ENCODE measurements at places on chromosomes 13 and 19.

GRCh38 chr13:47081246-47081645 is 184.4 kb upstream of the HTR2A start:
- no peak for DNase-seq

- DNase-seq, result no peak
These were observed 8.9 kb downstream of the TEKTIP1 start for GRCh38 chr19:3547767-3548282.

DNA sequence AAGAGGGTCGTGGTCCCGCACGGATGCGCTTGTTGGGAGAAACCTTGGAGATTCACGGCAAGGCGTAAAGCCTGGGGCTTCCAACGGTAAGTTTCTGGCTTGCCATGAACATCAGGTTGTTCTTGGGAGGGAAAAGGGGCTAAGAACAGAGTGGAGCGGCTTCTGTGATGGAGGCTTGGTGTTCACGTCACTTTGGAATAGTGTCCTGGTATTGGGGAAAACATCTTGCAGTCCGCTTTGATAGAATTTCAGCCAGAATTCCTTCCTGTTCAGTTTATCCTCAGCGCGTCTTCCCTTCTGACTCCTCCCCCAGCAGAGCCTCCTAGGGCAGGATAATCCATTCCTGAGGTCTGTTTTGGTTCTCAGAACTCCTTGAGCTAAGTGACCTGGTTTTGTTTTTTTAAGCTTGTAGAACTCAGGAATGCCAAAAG is 2.0 kb downstream of the KCTD15 start:
- DNase-seq, result no peak

GRCh38 chr19:30162718-30163117 is 209.5 kb upstream of the ZNF536 start:
- DNase-seq, result no peak

DNA sequence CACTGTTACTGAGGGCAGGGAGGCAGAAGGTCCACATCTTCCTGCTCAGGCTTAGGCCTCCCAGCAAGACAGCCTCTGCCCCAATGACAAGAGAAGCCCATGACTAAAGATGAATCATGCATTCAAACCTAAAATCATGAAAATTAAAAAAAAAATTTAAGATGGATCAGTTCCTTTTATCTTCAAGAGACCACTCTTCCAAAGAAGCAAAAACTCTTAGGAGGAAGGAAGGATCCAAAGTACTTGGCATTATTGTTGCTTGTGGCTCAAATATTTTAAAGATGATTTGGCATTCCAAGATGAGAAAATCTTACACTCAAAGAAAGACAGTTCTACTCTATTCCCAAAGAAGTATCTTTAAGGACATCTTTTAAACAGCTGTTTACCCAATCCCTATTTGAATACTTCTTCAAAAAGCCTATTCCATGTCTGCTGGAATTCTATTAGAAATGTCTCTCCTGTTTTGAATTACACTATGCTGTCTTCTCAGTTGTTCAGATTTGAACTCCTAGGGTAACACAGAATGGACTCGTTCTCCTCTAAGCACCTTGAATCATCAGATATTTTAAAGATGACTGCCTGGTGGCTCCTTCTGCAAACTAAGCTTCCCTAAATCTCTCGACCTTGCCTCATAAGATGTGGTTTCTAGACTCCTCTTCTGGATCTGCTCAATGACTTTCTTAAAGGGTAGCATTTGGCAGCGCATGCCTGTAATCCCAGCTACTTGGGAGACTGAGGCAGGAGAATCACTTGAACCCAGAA is 7.0 kb downstream of the SERP2 start:
- no peak for DNase-seq

DNA sequence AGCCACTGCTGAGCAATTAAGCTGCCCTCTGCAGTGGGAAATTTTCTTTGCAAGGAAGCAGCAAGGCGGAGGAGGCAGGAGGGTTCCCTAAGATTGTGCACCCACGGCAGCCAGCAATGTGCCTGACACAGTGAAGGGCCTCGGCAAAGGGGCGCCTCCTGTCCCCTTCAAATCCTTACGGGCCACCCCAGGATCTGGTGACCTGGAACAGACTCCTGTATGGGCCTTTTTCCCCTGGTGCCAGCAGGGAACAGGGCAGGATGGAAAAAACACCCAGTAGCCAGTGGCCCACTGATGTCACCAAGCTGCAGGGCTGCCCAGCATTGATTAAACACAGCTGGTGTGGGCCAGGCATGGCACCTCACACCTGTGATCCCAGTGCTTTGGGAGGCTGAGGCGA is 86.7 kb downstream of the GNG7 start:
- DNase-seq, result no peak

GRCh38 chr19:54576411-54576976 is 2.9 kb downstream of the LILRA2 start:
- no peak for DNase-seq

DNA sequence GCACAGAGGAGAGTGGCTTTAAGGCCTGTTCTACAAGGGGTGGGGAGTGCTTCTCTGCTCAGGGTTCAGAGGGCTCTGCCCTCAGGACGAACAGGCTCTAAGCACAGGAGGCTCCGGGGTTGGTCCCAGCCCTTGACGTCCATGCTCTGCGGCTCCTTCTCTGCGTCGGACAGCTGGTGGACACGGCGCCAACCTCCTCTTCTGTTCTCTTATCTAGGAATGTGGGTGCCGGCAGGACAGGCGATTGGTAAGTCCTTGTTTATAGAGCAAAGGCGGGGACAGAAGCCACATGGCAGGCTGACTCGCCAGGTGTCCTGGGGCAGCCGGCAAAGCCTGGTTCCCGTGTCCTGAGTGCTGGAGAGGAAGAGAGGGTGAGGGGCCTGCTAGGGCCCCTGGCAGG is 8.4 kb upstream of the RPS15 start:
- no peak for DNase-seq

GRCh38 chr19:46601318-46602224 is at the start of gene CALM3:
Gene CALM3 (plus strand): TSS chr19:46601330. CDS start chr19:46601435, 105 bp downstream.
- DNase-seq, result no peak

GRCh38 chr19:56106397-56106849 is 14.7 kb downstream of the ZNF787 start:
- no peak for DNase-seq

DNA sequence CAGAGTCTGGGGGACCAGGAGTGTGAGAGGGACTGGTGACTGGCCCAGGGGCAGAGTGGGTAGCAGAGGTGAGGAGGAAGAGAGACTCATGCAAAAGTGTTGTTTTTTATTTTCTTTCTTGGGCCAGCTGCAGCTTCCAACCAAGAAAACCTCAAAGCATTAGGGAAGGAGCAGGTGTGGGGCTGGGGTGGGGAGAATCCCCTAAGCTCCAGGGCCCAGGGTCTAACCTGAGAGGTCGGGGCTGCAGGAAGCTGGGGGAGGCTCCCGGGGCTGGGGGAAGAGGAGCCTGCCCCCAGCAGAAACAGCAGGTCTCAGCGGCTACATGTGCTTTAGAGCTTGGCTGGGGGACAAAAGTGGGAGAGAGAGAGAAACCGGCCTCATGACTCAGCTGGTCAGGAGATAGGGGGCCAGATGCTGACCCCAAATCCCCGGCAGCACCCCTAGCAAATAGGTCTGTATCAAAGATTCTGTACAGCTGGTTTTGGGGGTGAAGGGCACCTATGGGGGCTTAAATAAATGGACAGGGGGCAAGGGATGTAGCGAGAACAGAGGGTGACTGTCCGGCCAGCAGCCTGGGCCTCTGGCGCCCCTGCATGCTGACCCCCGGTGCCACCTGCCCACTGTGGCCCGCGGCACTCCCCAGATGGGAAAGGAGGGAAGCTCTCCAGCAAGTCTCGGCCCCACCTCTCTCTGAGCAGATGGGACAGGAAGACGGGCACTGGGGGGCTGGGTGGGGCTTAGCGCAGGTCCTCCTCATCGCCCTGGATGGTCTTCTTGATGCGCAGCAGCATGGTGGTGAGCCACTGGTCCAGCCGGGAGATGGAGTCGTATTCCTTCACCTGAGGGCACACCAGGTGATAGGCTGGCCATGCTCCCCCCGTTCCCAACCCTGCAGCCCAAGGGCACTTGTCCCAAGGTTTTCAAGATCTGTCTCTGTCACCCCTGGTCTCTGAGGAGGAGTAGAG is 3.8 kb upstream of the KPTN start:
- no peak for DNase-seq

DNA sequence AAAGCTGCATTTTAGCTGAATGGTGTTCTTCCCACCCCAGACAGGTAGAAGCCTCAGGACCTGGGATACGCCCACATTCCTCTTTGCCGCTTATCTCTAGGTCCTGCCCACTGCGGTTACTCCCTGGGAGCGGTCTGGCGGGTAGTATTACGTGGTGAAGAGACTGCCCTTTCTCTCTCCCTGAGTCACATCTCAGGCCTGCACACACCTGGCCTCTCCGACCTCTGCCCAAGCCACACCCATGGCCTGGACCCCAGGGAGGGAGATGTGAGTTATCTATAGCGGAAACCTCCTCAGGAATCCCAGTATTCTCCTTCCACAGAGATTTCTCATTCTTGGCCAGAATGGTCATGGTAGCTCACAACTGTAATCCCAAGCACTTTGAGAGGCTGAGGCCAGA is 17.3 kb downstream of the RHPN2 start:
- DNase-seq, result no peak

GRCh38 chr19:30288911-30289310 is 83.3 kb upstream of the ZNF536 start:
- no peak for DNase-seq

DNA sequence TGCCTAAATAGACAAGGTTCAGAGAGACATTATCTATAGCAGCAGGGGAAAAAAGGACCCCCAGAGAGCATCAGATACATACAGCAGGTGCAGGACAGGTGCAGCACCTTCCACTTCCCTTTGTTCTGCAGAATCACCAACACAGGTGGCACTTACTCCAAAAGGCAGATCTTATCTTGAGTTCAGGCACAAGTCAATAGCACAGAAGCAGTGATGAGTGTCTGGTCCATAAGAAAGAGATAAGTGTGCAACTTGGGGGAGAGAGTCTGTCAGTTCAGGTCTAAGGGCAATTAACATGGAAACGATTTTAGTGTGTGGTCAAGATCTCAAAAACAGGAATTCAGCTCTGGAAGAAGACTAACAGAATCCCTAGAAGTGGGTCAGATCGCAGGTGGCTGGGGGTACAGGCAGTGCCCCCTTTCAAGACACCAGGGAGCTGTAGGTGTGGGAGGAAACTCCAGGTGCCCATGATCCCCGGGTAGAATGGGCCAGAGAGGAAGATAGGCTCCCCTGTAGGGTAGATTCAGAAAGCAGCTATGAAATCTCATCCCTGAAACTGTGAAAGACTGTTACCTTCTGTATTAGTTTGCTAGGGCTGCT is 40.6 kb downstream of the TNFSF11 start:
- DNase-seq, result no peak

GRCh38 chr19:13573056-13573667 is 66.9 kb upstream of the CACNA1A start:
- no peak for DNase-seq

DNA sequence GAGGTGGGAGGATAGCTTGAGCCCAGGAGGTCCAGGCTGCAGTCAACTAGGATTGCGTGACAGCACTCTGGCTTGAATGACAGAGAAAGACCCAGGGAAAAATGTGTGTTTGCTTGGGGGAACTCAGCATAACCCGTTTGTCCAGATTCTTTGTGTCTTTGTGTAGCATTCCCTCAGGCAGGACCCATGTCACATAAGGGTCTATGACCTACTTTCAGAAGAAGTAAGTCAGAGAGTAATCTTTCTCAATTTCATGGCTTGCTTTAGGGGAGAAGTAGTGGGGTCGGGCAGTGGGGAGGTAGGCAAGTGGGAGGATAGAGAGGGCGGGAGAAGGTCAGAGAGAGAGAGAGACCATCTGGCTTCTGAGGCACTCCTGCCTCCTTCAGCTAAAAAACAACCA is 11.9 kb upstream of the PSPC1 start:
- DNase-seq, result no peak

GRCh38 chr19:17752865-17753639 is 1.8 kb downstream of the FCHO1 start:
- no peak for DNase-seq

GRCh38 chr13:26012995-26013394 is 38.8 kb downstream of the SHISA2 start:
- DNase-seq, result no peak

DNA sequence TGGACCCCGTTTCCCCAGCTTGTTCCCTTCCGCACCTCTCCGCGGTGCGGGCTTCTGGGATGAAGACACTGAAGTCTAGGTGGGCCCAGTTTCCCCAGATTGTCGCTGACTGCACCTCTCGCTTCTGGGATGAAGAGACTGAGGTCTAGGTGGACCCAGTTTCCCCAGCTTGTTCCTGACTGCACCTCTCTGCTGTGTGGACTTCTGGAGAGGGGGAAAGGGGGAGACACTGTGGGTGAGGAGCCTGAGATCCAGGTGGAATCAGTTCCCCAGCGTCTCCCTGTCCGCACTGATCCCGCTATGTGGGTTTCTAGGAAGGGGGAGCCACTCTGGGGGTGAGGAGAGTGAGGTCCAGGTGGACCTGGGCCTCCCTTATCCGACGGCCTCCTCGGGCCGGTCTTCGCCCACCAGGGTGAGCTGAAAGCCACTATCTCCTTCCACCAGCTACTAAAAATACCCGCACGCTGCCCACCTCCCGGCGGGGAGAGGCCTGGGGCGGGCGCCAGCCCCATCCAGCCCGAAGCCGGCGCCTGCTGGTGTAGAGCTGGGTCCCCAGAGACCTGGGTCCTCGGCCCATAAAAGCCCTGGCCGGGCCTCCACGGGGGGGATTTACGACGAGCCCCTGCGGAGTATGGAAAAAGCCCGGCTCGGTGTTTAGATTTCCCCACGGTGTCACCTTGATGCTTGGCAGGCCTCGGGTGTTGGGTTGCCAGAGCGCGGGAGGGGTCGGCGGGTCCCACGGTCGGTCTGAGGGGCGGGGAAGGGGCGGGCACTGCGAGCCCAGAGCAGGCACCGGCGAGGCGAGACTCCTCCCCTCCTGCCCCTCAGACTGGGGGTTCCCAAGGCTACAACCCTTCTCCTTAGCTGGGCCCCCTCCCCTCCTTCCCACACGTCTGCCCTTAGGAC is 10.6 kb downstream of the FUT6 start:
- DNase-seq, result no peak

DNA sequence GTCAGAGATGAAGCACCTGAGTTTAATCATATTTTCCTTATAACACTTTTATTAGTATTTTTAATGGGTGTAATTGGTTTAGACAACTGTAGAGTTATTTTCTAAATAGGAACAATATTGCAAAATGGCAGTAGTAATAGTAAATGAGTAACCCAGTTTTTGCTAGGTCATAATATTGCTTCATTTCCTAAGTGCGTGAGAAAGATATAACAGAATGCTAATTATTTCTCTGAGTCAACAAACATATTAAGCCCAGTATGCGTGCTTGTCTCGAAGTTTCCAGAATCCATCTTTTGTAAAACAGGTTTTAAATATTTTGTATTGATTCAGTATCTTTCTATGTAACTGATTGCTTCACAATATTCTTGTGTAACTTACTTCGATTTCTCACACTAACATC is 315.3 kb downstream of the MYO16 start:
- DNase-seq, result no peak

Measured in stimulated activated CD8-positive, alpha-beta memory T cell treated with anti-CD3 and anti-CD28 coated beads, Interleukin-15, amount 100 ng/mL, for 1 hour (primary cell).